ENCODE measurements at places on chromosomes 6 and 20.

- no peak for DNase-seq
Observed at GRCh38 chr20:19986419-19986818, 30.7 kb upstream of the NAA20 start.

DNA sequence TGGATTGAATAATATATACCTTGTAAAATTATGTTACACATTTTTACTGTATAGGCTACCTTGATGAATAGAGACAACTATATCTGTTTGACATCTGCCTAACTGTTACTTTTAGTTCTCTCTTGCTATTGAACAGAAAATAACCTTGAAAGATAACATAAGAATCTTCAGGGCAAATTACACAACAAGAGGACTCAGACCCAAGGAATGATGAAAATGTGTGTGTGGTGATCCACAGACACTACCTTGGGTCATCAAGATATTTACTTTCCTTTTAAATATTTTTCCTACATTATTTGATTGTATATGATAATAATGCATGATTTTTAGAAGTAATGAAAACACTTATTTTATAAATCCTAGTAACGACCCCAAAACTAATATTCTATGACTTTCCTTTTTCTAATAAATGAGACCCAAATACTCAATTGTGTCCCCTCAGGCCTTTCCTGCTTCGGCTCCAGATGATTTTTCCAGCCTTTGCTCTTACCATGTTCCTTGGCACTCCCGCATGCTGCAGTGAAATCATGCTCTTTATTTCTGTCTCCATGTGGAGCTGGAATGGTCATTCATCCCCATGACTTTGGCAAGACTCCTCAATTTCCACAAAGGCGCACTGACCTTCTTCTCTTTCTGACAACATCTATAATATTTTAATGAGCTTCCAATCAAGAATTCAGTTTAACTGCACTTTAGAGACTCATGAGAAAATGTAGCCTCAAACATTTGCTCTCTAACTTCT is 187.6 kb downstream of the EPM2A start:
- no peak for DNase-seq

DNA sequence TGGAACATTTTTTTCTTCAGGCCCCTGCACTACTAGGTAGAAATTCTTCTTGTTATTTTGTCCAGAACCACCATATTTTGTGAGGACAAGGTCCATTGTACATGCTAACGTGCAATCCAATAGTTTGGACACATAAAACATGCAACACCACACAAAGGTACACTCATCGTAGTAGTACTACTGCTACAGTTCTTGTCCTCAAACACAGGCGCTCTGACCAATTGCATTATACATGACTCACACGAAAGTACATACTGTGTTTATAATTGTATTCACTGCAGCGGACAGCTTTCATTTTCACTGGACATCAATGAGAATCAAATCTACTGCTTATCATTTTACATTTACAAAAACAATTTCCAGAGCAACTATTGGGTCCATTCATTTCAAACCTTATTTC is 15.3 kb upstream of the SMLR1 start:
- no peak for DNase-seq

DNA sequence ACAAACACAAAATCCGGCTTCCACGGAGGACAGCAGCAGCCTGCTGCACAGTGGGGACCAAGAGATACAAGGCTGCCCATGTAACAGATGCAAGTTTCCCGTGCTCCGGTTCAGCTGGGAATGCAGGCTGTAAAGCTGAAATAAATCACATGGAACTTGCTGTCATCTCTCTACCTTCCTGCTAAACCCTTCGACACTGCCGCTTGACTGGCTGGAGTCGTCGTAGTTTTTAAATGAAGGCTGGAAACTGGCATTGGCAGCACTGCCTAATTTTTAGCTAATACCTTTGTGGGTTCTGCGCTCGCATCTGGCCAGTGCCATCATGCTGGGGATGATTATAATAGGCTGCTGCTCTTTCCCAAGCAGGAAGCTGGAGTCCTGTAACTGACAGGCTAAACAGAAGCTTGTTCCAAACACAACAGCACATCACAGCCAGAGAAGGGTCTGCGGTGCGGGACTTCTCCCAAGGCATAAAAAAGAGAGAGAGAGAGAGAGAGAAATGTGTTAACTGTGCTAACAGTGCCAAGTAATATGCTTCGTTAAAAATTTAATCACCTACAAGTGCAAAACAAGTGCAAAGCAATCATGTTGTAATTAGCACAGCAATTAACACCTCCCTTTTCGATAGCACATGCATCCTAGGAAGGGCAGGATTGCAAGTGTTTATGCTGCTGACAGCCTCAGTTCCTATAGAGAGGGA is 146.1 kb downstream of the TFAP2A start:
- no peak for DNase-seq

DNA sequence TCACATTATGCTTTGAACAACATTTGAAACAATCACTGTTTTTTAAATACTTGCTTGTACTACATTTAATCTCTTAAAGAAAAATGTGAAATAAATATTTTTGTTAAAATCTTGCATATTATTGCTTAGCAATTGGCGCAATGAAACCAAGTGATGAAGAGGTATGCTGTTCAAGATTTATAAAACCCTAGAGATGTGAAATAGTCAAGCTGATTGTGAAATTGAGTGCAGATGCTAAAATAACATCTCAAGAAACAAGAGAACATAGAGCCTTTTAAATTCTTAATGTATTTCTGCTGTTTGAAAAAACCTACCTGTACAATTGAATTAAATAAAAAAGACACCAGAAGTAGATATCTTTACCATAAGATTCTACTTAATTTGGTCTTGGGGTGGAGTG is 179.2 kb upstream of the MCHR2 start:
- no peak for DNase-seq

GRCh38 chr6:112275365-112275764 is 21.0 kb upstream of the LAMA4 start:
- DNase-seq: no peak

GRCh38 chr6:17640477-17640917 is 40.4 kb downstream of the FAM8A1 start:
- DNase-seq: no peak

- DNase-seq: no peak
Observed at GRCh38 chr20:55614220-55614757, 391.0 kb downstream of the CBLN4 start.

- DNase-seq: no peak
Observed at GRCh38 chr20:57167971-57168701, 98.3 kb downstream of the BMP7 start.

GRCh38 chr6:72819609-72820008 is 197.7 kb downstream of the KCNQ5 start:
- DNase-seq: no peak

GRCh38 chr6:109050447-109051102 is 44.1 kb downstream of the SESN1 start:
- no peak for DNase-seq

GRCh38 chr20:59661621-59662020 is 57.3 kb downstream of the PHACTR3 start:
- no peak for DNase-seq

DNA sequence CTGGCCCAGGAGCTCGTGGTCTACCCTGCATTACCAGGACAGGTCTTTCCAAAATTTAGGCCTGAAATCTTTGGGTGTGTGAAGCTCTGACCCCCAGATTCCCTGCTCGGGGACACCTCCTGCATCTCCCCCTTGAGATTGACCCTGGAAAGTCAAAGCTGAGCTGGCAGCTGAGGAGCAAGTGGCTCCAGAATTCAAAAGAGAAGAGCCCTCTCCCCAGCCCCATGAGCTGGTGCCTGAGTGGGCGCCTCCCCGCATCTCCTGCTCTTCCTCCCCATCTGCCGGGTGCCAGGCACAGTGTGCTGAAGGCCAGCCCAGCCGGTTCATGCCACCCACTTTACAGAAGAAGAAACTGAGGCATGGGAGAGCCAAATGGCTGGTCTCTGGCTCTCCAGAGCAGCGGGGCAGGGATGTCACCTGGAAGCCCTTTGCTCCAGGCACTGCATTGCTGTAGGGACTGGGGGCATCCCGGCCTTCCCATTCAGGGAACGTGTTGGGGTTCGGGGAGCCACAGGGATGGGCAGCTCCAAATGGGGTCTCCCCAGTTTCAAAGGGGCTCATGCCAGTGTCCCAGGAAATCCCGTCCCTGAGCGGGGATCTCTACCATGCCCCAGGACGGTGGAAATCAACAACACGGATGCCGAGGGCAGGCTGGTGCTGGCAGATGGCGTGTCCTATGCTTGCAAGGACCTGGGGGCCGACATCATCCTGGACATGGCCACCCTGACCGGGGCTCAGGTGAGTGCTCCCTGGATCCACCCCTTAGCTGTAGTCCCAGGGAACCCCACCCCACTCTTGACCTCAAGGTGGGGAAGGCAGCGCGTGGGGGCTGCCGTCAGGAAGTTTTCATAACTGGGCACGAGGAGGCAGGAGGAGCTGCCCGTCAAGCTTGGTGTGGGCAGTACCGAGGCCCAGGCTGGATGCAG is 20.5 kb downstream of the NPEPL1 start:
- no peak for DNase-seq

- no peak for DNase-seq
Observed at GRCh38 chr20:8385247-8385646, 253.2 kb downstream of the PLCB1 start.

GRCh38 chr6:167549213-167549612 is 224.3 kb downstream of the TTLL2 start:
- DNase-seq: no peak

- no peak for DNase-seq
Observed at GRCh38 chr6:86936834-86937218, 502 bp upstream of the HTR1E start.

DNA sequence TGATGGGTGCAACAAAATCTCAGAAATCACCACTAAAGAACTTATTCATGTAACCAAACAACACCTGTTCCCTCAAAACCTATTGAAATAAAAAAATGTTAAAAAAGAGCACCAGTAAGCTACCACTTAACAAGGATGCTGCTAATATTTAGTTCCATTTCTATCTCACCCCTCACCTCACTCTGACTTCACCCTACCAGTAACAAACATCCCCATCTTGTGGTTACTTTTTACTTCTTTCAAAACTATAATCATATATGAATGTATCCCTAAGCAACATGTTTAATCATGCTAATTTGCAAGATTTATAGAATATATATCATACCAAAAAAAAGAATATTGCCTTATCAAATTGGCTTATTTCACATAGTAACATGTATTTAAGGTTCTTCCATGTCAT is 27.4 kb upstream of the SLC24A3 start:
- no peak for DNase-seq

DNA sequence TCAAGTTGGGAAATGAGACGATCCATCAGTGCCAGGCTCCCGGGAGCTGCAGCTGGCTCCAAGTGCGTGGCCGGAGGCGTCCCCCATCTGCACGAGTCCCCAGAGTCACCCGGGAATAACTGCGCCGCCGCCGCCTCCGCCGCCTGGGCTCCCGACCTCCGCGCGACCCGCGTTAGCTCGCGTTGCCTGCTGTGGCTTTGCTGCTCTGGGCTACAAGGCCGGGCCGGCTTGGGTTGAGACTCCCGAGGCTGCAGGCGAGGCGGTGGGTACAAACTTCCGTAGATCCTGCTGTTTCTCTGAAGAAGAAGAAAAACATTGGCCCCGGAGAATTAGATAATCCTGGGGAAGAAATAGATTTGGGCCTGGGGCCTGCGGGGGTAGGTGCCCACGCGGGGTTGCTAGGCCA is 7.4 kb upstream of the LAMP5 start:
- no peak for DNase-seq

- DNase-seq: no peak
Observed at GRCh38 chr20:8602389-8603116, 466.3 kb upstream of the PLCB4 start.

- no peak for DNase-seq
Observed at GRCh38 chr6:13135152-13135551, 193.2 kb downstream of the TBC1D7 start.

DNA sequence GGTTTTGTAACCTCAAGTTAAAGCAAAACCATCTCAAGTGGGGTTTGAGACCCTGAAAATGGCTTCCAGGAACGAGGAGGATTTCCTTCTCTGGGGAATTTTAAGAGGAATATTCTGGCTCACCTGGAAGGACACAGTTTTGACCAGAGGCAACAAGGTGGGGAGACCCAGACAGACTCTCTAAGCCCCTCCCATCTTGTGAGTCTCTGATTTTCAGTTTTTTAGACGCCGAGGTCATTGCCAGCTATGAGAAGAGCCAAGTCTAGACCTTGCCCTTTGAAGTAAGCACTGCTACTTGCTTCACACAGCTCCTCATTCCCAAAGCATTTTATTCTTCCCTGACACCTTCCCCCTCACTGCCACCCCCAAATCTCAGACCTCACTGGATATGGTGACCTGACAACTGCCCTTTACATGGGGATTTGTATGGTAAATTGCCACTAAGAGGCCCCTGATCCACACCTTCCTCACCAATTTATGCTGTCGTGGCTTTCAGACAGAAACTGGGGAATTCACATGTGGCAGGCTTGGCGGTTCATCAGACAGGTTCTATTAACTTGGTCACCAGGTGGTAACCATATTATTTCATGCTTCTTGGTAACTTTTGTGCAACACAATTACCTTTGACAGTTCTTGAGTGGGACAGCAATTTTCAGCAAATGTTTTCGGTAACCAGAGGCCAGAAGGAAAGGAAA is 116.2 kb downstream of the ISM1 start:
- no peak for DNase-seq

GRCh38 chr6:74631564-74631963 is 574.3 kb downstream of the COL12A1 start:
- no peak for DNase-seq

DNA sequence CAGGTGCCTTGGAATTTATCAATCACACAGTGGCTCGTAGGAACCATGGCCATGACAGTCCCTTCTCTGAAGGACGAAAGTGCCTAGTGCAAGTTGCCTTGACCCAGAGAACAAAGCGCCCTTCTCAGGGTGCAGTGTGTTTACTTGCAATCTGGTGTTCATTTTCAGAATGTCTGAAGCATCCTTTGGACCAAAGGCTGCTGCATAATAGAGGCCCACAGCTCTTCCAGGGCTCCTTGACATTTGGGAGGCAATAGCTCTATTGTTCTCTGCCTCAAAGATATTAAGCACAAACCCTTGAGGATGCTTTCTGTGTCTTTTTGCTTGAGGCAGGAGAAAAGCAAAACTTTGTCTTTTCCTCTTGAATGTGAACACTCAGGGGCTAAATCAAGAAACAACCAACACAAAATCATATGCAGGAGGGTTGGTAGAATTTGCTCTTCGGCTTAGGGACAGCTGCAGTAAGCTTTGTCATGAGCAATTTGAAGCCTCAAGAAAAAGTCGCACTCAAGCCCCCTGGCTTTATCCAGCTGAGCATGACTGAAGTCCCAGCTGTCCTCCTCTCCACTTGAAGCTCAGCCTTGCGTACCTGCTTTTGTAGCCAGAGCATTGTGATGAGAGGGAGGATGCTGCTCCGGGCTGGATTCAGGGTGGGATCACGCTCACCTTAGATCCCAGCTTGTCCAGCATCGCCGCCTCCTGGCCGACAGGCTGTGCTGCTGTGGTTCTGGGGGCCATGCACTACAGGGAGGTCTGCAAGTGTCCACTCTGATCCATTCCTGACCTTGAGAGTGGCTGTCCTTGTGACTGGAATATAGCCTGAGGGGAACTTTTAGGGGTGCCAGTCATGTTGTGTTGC is 495.4 kb downstream of the CDH26 start:
- no peak for DNase-seq

DNA sequence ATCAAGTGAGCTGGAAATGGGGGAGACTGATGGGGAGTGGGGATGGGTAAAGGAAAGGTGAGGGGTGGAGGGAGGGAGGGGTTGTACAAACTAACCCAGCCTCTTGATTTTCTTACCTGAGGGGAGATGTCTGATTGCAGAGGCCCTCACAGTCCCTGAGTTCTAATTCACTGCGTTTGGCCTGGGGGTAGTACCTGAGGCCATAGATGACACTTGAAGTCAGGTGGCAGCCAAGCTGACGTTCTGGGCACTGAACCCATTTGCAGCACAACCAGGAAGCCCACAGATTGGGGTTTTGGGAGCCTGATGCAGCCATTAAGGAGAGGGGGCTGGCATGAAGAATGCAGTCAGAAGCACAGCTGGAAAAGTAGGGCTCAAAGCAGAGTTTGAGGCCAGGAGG is 153.8 kb upstream of the DTNBP1 start:
- no peak for DNase-seq

Measured in stimulated activated CD4-positive, alpha-beta T cell treated with anti-CD3 and anti-CD28 coated beads, Interleukin-15, amount 100 ng/mL, for 1 hour (primary cell).